ENCODE measurements at places on chromosomes 2 and 18. TPM values are rescaled to one million over a fixed set of nuclear protein-coding genes. Genes with fewer than 3 reads are reported as not detected.

APCDD1 gene
- 20.5 TPM for total RNA-seq

CRACDL gene
- 0.24 TPM for total RNA-seq

CERKL gene
- not detected for total RNA-seq

SCN9A gene
- 1.0 TPM for total RNA-seq

FASTKD2 gene
- total RNA-seq: 22.7 TPM

PARD3B gene
- total RNA-seq: 1.4 TPM

TMEM17 gene
- total RNA-seq: 1.3 TPM

KHK gene
- 0.24 TPM for total RNA-seq

TEX261 gene
- 27.0 TPM for total RNA-seq

UGT1A5 gene
- not detected for total RNA-seq

IMPACT gene
- total RNA-seq: 22.2 TPM

DNAH6 gene
- total RNA-seq: under 0.01 TPM

HOXD3 gene
- not detected for total RNA-seq

TMEM247 gene
- not detected for total RNA-seq

PROC gene
- 0.13 TPM for total RNA-seq

FSHR gene
- total RNA-seq: not detected

REEP1 gene
- total RNA-seq: 0.40 TPM

RGPD3 gene
- under 0.01 TPM for total RNA-seq

C2orf80 gene
- total RNA-seq: not detected

MRPL44 gene
- total RNA-seq: 34.4 TPM

NGEF gene
- 3.0 TPM for total RNA-seq

TGOLN2 gene
- 74.9 TPM for total RNA-seq

FNDC4 gene
- 10.4 TPM for total RNA-seq

ALLC gene
- not detected for total RNA-seq

CRYGC gene
- not detected for total RNA-seq

WNT6 gene
- not detected for total RNA-seq

RAD51AP2 gene
- not detected for total RNA-seq

GDF7 gene
- not detected for total RNA-seq

UNC80 gene
- not detected for total RNA-seq

LDLRAD4 gene
- total RNA-seq: 0.52 TPM

PPM1G gene
- 48.9 TPM for total RNA-seq

EFHD1 gene
- total RNA-seq: 2.2 TPM

KCNE4 gene
- total RNA-seq: 5.0 TPM

HS6ST1 gene
- total RNA-seq: 104 TPM

IL18RAP gene
- total RNA-seq: 0.26 TPM

PSMD14 gene
- 40.3 TPM for total RNA-seq

GPR75 gene
- 0.52 TPM for total RNA-seq
